ENCODE measurements at places on chromosomes 11 and 22. TPM values are rescaled to one million over a fixed set of nuclear protein-coding genes. Genes with fewer than 3 reads are reported as not detected.

GRCh38 chr11:17846852-17847453 is 112.4 kb downstream of the KCNC1 start:
- H3K36me3 ChIP-seq = no peaks in the 10 kb centered on the region
- peaks cover 16% of the 10 kb centered on the region for H3K4me1 ChIP-seq
- no peaks in the 10 kb centered on the region for H3K27me3 ChIP-seq
- no peak overlapping the region for H3K4me3 ChIP-seq

GRCh38 chr22:42930810-42931420 is 73.8 kb upstream of the ARFGAP3 start:
- H3K4me1 ChIP-seq = peaks cover 37% of the 10 kb centered on the region
- H3K4me3 ChIP-seq = no peak overlapping the region
- DNase-seq = peak; percentile 52
- no peaks in the 10 kb centered on the region for H3K36me3 ChIP-seq
- 0 out of 2 replicates have a peak overlapping the region, but pooled peaks have one; percentile 19 for H3K27ac ChIP-seq

GRCh38 chr22:43994006-43994405 is 30.1 kb upstream of the PARVB start:
- no peak overlapping the region for H3K27ac ChIP-seq
- no peak for DNase-seq
- H3K36me3 ChIP-seq = peaks cover 62% of the 10 kb centered on the region

GRCh38 chr11:74278721-74279161 is 32.7 kb downstream of the P4HA3 start:
- H3K27ac ChIP-seq = peak overlapping the region; percentile 99
- peaks cover 36% of the 10 kb centered on the region for H3K4me1 ChIP-seq
- peaks cover 3% of the 10 kb centered on the region for H3K36me3 ChIP-seq

- DNase-seq = peak; percentile 75
- H3K4me1 ChIP-seq = peaks cover 26% of the 10 kb centered on the region
- H3K4me3 ChIP-seq = peak overlapping the region; percentile 80
- H3K27me3 ChIP-seq = no peaks in the 10 kb centered on the region
- peaks cover 38% of the 10 kb centered on the region for H3K36me3 ChIP-seq
- peak overlapping the region; percentile 98 for H3K27ac ChIP-seq
Measured at GRCh38 chr22:31084811-31085492, 3.8 kb downstream of the SMTN start.

DNA sequence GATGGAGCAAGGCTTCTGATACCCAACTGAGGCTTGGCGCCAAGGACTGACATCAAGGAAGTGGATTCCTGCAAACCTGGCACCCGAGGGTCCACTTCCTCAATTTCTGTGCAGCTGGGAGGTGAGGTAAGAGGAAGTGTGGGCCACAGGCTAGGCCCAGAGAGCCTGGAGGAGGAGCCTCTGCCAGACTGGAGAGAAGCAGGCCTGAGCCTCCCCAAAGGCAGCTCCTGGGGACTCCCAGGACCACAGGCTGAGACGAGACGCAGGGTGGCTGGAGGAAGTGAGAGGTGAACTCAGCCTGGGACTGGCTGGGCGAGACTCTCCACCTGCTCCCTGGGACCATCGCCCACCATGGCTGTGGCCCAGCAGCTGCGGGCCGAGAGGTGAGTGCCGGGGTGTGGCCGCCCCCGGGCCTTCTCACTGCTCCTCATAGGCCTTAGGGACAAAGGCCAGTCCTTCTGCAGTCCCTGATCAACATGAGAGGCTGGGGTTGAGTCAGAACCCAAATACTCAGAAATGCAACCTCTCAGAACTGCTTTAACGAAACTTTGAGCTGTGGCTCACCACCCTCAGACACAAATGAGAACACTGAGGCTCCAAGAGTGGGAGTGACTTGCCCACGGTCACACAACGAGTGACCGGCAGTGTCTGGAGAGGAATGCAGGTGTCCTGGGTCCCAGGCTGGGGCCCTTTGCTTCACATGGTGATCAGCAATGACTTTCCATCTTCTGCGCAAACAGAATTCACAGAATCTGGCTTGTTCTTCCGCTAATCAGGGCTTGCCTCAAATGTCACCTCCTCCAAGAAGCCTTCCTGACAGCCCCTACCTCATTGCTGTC is at the start of gene NCF4:
NCF4 (plus strand) TSS at position 186 of the 839 bp plus-strand sequence; CDS start at position 352, 166 bp downstream.
- H3K4me3 ChIP-seq = no peak within 1 kb of the TSS
- H3K27me3 ChIP-seq = peaks cover 26% of the 10 kb centered on the region
- no peaks in the 10 kb centered on the region for H3K36me3 ChIP-seq

DNA sequence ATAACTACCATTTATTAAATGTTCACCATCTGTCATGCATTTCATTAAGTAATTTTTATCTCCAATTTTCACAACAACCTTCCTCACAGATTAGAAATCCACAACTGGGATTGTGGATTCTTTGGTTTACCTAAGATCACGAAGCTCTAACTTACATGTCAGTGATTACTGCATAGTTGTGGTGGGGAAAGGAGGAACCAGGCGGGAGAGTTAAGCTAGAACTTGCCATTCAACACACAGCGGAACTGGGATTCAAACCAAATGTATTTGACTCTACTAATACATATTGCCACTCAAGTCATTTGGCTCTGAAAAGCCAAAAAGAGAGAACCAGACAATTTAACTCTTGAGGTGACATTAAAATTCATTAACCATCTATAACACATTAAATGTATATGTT is 10.4 kb upstream of the LAYN start:
- no peaks in the 10 kb centered on the region for H3K36me3 ChIP-seq
- no peak overlapping the region for H3K4me3 ChIP-seq
- DNase-seq = no peak
- H3K4me1 ChIP-seq = peaks cover 3% of the 10 kb centered on the region

- DNase-seq = no peak
- no peaks in the 10 kb centered on the region for H3K4me1 ChIP-seq
- no peak overlapping the region for H3K27ac ChIP-seq
- H3K27me3 ChIP-seq = no peaks in the 10 kb centered on the region
Measured at GRCh38 chr11:133269267-133269666, 263.0 kb downstream of the OPCML start.

DNA sequence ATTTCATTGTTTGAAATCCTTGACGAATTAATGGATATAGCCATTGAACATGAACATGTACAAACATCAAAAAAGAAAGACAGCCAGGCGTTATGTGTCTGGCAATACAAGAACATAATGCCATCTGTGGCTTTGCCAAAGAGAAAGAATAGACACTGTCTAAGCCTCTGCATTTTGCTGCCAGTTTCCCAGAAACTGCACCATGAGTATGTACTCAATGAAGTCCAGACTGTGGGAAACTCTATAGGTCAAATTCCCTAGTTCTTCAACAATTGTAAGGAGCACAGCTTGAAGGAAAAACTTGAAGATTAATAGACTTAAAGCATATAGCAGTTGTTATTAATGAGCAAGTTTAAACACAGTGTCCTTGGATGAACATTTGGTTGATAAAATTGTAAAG is 71.3 kb downstream of the BBOX1 start:
- no peak for DNase-seq
- H3K36me3 ChIP-seq = no peaks in the 10 kb centered on the region
- no peaks in the 10 kb centered on the region for H3K27me3 ChIP-seq
- H3K4me1 ChIP-seq = no peaks in the 10 kb centered on the region

- H3K27me3 ChIP-seq = no peaks in the 10 kb centered on the region
- no peak for DNase-seq
- no peak overlapping the region for H3K4me3 ChIP-seq
- H3K4me1 ChIP-seq = no peaks in the 10 kb centered on the region
- no peaks in the 10 kb centered on the region for H3K36me3 ChIP-seq
Measured at GRCh38 chr11:27783701-27784355, 83.6 kb upstream of the BDNF start.

DNA sequence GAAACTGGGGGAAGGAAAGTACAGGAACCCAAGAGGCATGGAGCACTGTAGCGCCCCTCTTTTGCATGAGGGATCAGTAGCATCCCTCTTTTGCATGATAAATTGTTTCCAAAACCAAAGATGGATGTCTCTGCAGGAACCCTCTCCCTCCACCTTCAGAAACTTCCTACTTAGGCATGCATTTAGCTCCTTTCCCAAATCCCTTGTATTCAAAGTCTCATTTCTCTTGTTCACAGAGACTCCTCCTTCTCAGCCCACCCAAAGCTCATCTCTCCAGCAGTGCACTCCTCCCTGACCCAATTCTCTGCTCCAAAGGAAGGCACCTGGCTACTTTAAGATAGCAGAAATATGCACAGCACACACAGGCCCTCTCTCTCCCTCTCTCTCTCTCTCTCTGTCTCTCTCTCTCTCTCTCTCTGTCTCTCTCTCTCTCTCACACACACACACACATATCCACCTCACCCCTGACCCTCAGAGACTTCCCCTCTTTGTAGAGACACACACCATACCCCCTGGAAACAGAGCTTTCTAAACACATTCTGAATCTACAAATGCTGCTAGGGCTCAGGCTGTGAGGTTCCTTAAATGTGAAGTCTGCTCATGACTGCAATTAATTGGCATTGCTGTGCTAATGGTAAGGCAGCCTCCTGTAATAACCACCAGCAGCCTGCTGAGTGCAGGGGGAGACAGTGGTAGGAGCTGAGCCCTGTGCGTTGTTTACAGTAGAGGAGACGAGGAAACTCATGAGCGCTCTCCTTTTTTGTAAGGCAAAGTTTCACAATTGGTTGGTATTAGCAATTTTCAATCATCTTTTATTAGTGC is 519.6 kb downstream of the NTM start:
- H3K36me3 ChIP-seq = no peaks in the 10 kb centered on the region
- peak; percentile 59 for DNase-seq
- no peak overlapping the region for H3K4me3 ChIP-seq
- H3K27ac ChIP-seq = peak overlapping the region; percentile 7
- H3K4me1 ChIP-seq = peaks cover 19% of the 10 kb centered on the region
- H3K27me3 ChIP-seq = no peaks in the 10 kb centered on the region

DNA sequence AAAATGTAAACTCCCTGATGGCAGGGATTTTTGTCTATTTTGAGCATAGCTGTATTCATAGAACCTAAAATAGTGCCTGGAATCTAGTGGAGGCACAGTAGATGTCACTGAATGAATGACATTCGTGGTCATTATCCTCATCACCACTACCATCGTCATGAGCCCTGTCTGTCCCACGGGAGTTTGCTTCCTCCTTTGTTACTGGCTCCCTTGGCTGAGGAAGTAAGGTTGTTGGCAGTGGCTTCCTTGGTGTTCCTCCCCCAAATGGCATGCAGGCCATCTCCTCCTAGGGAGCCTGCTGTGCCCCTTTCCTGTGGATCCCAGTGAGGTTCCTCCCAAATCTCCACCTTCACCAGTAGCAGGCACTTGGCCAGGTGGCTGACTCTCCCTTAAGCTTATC is 183.0 kb downstream of the CEP164 start:
- H3K4me3 ChIP-seq = no peak overlapping the region
- H3K36me3 ChIP-seq = no peaks in the 10 kb centered on the region
- no peak overlapping the region for H3K27ac ChIP-seq
- H3K4me1 ChIP-seq = no peaks in the 10 kb centered on the region
- peaks cover 34% of the 10 kb centered on the region for H3K27me3 ChIP-seq
- DNase-seq = no peak

Gene MS4A1
- total RNA-seq = not detected

Gene BCO2
- total RNA-seq = 0.83 TPM

Gene ZMAT5
- 16.1 TPM for total RNA-seq

Gene ELMOD1
- total RNA-seq = 0.18 TPM

Gene SCN2B
- under 0.01 TPM for total RNA-seq

Gene KLHL35
- total RNA-seq = 1.4 TPM

Gene OR8G5
- not detected for total RNA-seq
